ENCODE measurements at places on chromosomes 12 and 14. TPM values are rescaled to one million over a fixed set of nuclear protein-coding genes. Genes with fewer than 3 reads are reported as not detected.

GARIN6 gene
- total RNA-seq, result not detected

NAV3 gene
- 55.8 TPM for total RNA-seq

PAX9 gene
- total RNA-seq, result 0.26 TPM

CMA1 gene
- total RNA-seq, result not detected

GPR84 gene
- total RNA-seq, result not detected

METTL25 gene
- 9.5 TPM for total RNA-seq

GTF2H3 gene
- 25.4 TPM for total RNA-seq

FGF6 gene
- not detected for total RNA-seq

SYNDIG1L gene
- not detected for total RNA-seq

FZD10 gene
- under 0.01 TPM for total RNA-seq

CSRP2 gene
- total RNA-seq, result 3.0 TPM

LALBA gene
- not detected for total RNA-seq

KIF26A gene
- 0.06 TPM for total RNA-seq

MYF6 gene
- total RNA-seq, result not detected

CISTR gene
- not detected for total RNA-seq

TMEM52B gene
- not detected for total RNA-seq

KLRC2 gene
- not detected for total RNA-seq

RAB2B gene
- total RNA-seq, result 24.2 TPM

C12orf56 gene
- total RNA-seq, result 2.2 TPM

TTC6 gene
- not detected for total RNA-seq

NTN4 gene
- total RNA-seq, result 347 TPM

KRT75 gene
- not detected for total RNA-seq

TPCN1 gene
- total RNA-seq, result 20.9 TPM

DNAH10 gene
- total RNA-seq, result 0.13 TPM

SDS gene
- total RNA-seq, result 0.13 TPM

PSMD9 gene
- total RNA-seq, result 145 TPM

SMIM41 gene
- 0.13 TPM for total RNA-seq

C12orf50 gene
- 0.13 TPM for total RNA-seq

NACA gene
- total RNA-seq, result 961 TPM

TCHP gene
- total RNA-seq, result 9.5 TPM

HOXC6 gene
- total RNA-seq, result not detected

OR10A7 gene
- not detected for total RNA-seq

LUM gene
- 1,118 TPM for total RNA-seq

KRT83 gene
- total RNA-seq, result not detected

MIP gene
- total RNA-seq, result not detected

KLRF1 gene
- total RNA-seq, result not detected

OASL gene
- total RNA-seq, result 0.19 TPM

RNASE1 gene
- total RNA-seq, result 7.1 TPM

ADAMTS20 gene
- total RNA-seq, result not detected

BMP4 gene
- total RNA-seq, result 8.6 TPM

SLCO1B1 gene
- not detected for total RNA-seq

SDR9C7 gene
- total RNA-seq, result not detected

PDE6H gene
- total RNA-seq, result not detected

IFNG-AS1 gene
- total RNA-seq, result 0.26 TPM

TAS2R42 gene
- not detected for total RNA-seq

STAC3 gene
- 0.40 TPM for total RNA-seq

INHBC gene
- total RNA-seq, result not detected
